ENCODE measurements at places on chromosomes 6 and 20. TPM values are rescaled to one million over a fixed set of nuclear protein-coding genes. Genes with fewer than 3 reads are reported as not detected.

GRCh38 chr6:11297376-11297729 lies 64.9 kb upstream of the NEDD9 start:
- peaks cover 78% of the 10 kb centered on the region for H3K4me1 ChIP-seq
- no peak for DNase-seq
- H3K36me3 ChIP-seq: peaks cover 43% of the 10 kb centered on the region
- H3K27ac ChIP-seq: no peak overlapping the region
- H3K4me3 ChIP-seq: no peak overlapping the region

Gene UBD
- total RNA-seq: 3.1 TPM

DNA sequence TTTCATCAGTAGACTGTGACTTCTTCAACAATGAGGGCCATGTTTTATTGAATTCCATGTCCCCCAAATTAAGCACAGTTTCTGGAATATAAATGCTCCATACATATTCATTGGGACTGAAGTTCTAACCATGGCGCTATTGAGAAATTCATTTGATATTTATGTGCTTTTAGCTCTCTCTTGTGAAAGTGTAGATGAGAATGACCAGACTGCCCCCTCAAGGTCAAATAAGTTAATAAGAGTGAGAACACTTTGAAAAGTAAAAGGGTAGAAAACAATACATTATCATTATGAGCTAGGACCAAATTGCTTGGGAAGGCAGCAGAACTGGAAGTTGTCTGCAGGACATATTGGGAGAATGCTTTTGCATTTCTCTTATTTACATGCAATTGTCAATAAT lies 597.9 kb downstream of the EPM2A start:
- H3K27me3 ChIP-seq: peaks cover 26% of the 10 kb centered on the region
- no peak overlapping the region for H3K27ac ChIP-seq
- DNase-seq: no peak
- H3K4me3 ChIP-seq: no peak overlapping the region

- H3K27ac ChIP-seq: no peak overlapping the region
- peaks cover 31% of the 10 kb centered on the region for H3K4me1 ChIP-seq
- no peaks in the 10 kb centered on the region for H3K36me3 ChIP-seq
- H3K4me3 ChIP-seq: no peak overlapping the region
- H3K27me3 ChIP-seq: no peaks in the 10 kb centered on the region
These were observed 559.6 kb downstream of the CD83 start for GRCh38 chr6:14676977-14677781.

Measured in natural killer cell treated with Interleukin-12 subunit alpha and Interleukin-12 subunit beta and Interleukin-15 and Interleukin-18, amount 100 ng/mL, for 72 hours (primary cell).